AG10803 (cell line): ENCODE measurements at places on chromosomes 4 and X.

DNA sequence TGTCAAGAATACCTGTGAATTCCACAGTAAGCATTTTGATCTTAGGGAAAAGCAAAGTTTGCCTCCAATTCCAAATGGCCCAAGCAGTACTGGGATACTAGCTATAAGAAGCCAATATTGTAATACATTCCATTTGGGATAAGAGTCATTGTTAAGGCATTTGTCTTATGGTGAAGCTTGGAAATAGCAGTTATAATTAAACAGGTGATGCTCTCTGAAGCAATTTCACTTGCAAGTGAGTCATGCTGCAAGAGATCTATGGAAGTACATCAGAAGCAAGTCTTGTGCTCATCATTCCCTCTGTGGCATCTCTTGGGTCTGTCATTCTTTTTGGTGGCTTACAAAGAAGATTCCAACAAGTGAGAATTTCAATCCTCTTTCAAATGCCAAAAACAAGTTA is 386.4 kb upstream of the RPS6KA3 start:
- peak; percentile 25 for DNase-seq

DNA sequence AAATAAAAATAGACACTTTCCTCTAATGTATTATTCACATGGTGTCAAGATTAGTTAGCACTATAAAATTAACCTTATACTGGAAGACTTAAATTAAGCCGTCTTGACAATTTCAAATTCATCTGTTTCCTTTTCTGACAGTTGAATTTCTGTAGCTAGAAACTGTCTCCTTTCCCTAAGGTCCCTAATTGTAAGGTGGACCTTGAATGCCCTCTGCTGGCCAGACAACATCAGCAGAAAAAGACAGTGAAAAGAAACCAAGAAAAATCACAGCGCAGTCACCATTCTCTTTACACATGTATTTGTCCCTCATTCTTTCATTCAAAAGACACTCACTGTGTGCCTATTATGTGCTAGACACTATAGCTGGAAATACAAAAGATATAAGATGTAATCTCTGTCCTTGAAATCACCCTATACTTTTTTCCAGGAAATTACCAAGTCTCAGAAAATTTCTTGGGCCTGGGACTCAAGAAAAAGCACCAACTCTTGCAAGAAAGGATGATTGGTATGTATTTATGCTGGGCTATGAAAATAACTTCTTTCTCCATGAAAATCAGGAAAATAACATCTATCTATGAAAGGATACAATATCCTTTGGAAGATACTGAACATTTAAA is 32.7 kb upstream of the AMBN start:
- peak; percentile 40 for DNase-seq

DNA sequence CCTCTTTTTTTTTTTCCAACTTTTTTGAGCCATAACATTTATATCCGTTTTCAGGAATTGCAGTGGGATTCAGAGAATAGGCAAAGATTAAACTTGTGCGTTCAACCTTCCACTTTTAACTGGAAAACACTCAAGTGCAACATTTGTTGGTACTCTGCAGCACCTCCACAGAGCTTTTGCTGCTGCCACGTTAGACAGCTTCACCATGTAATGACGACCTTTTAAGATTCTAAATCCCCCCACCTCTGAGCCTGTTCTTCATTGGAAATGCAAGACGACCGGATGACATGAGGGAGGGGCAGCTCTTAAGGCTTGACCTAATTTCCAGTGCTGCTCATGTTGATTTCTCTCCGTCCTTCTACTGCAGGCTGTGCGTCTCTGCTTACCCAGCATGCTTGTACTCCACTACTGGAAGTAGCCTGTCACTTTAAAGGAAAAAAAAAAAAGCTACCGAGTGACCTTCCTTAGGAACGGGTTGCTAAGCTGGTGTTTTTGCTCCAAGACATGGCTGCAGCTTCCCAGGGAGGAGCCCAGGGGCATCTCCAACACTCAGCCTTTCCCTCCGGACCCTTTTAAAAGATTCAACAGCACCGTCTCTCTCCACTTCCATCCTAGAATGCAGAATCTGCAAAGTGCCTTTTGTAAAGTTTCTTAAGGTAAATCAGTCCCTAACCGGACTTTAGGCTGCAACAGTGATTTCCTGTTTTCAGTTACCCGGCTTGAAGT is at the start of gene CC2D2A:
Gene CC2D2A (plus strand): TSS at position 481 of the 726 bp plus-strand sequence. CDS start 6,051 bp downstream, outside the sequence.
- peak; percentile 49 for DNase-seq

DNA sequence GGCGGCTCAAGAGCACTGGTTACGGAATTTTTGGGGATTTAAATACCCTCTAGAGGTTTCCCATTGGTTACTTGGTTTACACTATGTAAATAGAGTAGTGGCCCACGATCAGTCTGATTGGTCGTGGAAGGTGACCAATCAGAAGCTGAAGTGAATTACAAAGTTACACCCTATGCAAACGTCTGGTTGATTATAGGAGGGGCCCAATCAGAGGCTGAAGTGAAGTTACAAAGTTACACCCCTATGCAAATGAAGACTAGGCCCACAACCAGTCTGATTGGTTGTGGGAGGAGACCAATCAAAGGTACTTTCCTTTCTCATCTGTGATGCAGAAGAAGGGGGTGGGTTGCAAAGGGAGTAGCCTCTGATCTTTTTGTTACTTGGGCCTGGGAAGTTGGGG is 45.1 kb upstream of the HSD17B10 start:
- no peak for DNase-seq

DNA sequence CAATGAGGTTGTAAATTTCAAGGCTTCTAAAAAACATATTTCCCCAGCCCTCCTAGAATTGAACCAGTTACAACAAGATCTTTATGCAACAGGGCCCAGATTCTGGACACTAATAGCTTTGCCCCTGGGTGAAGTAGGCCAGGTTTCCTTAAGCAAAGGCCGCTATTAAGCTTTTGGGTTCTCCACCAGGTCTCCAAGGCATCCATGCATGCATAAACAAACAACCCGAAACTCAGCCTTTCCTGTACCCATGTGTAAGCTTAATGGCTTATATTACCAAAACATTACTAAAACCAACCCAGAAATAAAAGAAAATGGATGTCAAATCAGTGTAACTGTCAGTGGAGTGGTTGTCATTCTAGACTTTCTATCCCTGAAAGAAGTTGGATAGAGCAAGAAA is 137.1 kb downstream of the ARHGAP6 start:
- DNase-seq = no peak

- peak; percentile 24 for DNase-seq
These were observed 736.9 kb upstream of the MAGEB2 start for GRCh38 chrX:29478336-29479069.

DNA sequence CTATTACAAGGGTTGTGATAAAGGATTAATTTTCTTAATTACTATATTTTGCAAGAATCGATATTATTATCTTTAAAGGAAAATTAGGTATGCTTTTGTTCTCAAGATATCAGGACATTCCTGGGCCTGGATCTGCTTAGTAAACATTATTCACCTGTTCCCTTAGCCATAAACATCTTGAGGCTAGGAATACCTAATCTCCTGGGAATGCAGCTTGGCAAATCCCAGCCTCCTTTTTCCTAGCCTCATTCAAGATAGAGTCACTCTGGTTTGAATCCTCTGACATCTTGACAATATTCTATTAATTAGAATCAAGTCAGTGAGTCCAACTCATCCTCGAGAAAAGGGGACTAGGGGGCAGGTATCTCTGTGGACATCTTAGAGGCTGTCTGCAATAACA is 327.1 kb downstream of the STIM2 start:
- DNase-seq = no peak

GRCh38 chrX:154350429-154351182 is 23.8 kb downstream of the FLNA start:
- DNase-seq = no peak

DNA sequence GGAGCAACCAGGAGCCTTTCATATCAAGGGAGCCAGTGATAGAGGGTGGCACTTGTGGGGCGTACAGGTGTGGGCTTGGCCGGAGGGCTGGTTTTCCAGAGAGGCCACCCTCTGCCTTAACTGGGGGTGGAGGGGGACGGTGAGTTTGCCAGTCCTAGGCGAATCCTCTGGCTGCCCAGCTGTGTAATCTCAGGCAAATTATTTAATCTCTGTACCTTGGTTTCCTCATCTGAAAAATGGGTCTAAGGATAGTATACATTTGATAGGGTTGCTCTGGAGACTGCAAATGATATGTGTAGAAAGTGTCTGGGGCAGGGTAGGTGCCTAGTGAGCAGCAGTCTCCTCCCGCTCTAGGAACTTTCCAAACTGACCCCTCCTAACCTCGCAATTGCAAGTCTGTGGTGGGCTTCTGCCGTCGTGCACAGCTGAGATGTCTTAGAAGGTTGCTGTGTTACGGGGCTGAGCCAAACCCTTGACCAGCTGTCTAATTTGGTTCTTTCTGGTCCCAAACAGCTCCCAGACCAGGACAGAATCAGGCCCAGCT is 3.8 kb upstream of the CXCR3 start:
- DNase-seq = no peak

DNA sequence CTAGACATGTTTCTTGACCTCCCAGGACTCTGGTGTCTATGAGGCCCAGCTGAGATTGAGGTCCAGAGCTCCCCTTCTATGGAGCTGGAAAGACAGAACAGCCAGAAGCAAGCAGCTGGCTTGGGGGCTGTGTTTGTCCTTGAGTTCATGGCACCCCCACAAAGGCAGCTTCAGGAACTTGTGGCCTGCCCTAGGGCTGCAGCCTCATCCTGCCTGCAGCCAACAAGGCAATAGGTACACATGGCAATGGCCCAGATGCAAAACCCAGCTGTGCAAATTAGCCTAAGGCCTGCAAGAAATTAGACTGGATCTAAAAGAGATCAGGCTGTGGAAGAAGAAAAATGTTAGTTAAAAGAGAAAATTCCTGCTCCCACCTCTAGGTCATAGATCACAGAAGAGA is 131.7 kb upstream of the NALF2 start:
- no peak for DNase-seq
